ENCODE measurements at places on chromosomes 5 and 9.

DNA sequence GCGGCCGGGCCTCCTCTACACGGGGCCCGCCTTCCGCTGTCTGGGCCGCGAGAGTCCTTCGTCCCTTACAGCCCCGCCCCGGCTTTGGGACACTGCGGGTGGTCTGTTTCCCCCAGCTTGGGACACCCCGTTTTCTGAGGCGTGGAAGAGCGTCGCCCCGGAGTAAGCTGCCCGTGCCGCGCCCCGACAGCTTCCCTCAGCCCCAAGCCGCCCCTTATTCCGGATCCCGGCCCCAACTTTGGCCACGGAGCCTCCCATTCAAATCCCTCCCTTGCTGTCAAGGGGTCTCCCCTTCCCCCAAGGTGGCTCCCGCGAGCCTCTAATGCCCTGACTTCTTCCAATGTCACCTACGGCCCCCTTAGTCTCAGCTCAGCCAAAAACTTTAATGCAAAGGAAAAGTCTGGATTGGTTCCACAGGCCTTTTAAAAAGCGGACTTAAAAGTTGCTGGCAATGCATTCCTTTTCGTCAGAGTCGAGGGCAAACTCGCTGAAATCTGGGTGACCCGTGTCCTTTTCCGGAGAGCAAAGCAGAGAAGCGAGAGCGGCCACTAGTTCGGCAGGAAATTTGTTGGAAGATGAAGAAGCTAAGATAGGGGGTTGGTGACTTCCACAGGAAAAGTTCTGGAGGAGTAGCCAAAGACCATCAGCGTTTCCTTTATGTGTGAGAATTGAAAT is 19.8 kb downstream of the EXOSC2 start:
- no peak for DNase-seq

DNA sequence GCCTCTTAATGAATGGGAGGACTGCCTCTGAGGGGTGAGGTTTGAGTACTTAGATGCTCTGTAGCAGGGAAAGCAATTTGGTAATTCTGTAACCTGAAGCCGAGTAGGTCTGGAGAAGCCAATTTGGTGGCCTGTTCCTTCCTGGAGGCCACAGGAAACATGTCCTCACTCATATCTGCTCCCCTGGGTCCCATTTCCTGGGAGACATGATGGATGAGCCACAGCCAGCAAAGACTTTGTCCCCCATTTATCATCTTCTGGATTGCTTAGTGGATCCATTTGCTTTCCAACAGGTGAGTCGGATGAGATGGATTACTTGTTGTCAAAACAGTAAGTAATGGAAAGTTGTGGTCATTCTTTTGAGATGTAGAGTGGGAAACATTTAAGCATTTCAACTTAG is 99.8 kb upstream of the KLF9 start:
- no peak for DNase-seq

DNA sequence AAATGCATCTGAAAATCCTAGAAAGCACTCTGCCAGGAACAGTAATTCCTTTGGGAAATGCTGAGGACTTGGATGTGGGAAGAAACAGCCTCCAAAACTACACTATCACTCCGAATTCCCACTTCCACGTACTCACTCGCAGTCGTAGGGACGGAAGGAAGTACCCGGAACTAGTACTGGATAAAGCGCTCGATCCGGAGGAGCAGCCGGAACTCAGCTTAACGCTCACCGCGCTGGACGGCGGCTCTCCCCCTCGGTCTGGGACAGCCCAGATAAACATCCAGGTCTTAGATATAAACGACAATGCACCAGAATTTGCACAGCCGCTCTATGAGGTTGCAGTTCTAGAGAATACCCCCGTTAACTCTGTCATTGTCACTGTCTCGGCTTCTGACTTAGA is 786 bp downstream of the PCDHB3 start:
- no peak for DNase-seq

DNA sequence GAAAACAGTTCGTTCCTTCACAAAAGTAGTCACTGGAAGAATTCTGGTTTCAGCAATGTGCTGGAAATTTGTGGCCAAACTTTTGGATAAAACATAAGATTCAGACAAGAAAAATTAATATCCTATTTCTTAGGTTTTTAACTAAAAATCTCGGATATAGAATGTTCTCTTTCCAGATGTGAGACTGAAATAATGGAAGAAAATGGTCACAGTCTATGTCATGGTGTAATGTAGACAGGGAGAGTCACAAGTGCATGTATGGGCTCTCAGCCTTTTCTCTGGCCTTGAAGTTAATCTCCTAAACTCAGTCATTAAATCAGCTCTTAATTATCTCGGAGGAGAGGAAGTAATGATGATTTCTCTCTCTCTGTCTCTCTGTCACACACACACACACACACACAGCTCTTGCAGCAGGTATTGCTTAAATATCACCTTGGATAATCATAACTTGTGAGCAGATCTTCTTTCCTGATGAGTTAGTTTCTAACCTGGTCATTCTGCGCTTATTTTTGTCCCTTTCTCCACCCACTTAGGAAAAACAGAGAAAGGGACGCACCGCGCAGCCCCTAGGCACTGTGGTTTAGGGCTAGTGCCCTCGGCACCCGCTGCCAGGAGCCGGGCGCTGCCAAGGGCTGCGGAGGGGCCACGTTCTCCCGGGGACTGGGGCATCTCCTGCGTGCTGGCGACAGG is 672 bp upstream of the ITGA2 start:
- no peak for DNase-seq

- no peak for DNase-seq
These were observed 33.5 kb downstream of the MTMR12 start for GRCh38 chr5:32279223-32279622.

GRCh38 chr5:121525706-121526105 is 326.0 kb upstream of the FTMT start:
- no peak for DNase-seq

DNA sequence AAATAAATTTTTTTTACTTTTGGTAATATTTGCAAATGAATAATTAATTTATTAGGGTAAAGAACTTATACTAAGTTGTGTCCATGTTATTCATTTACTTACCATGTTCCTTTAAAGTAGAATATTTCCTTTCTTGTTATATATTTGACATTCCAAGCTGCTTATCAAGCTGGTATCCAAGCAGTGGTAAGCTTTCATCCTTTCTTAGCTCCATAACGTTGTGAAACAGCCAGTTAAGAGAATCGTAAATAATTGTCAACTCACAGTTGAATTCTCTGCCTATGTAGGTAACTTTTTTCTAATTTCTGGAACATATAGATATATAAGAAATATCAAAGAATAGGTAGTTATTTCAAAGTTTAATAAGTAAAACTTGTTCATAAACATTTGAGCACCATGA is 36.4 kb downstream of the SLC30A5 start:
- DNase-seq = no peak

GRCh38 chr9:109286981-109287380 is 33.9 kb downstream of the EPB41L4B start:
- DNase-seq = no peak

DNA sequence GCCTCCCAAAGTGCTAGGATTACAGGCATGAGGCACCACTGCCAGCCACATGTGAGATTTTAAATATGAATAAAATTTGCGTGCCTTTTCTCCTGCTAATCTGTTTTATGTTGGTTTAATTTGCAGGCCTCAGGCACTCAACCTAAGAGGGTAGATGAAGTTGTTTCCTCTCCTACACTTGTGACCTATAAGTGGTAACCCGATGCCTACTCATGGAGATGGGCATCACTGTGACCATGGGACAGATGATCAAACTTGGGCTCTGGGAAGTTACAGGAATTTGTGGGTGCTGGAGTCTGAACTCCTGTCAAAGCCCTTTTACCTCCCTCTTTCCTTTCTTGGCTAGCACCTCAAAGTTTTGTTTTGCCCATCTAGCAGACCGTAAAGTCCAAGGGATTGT is 1.1 kb downstream of the SLC28A3 start:
- DNase-seq = no peak

- DNase-seq = no peak
These were observed 399.2 kb upstream of the KIF2A start for GRCh38 chr5:61906820-61907219.

GRCh38 chr5:122715095-122715494 is 59.8 kb upstream of the SNX2 start:
- DNase-seq = no peak

DNA sequence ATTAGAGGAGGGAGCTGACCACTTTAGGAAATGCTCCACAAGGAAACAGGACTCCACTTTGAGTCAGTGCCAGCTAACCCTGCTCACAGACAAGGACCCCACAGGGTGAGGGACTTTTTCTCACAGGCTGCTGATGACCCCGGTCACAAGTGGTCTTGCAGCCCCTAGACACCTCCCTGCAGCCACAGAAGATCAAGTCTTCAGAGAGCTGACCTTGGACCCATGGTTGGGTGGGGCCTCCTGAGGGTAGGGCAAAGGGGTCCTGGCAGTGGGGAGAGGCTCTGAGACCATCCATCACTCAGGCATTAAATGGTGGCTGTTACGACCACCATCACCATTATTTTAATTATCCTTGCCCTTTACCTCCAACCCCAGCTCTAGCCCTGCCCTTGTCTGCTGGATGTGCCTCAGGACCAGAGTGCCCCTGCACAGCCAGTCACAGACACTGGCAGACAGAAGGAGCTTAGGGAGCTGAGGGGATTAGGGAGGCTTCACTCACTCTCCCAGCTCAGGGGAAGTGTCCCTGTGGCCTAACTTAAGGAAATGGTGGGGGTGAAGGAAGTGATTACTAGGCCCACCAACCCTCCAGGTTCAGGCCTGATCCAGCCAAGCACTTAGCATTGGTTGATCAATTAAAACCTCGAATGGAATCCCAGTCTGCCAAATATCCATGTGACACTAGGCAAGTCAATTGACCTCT is 1.6 kb downstream of the ACSL6 start:
- peak; percentile 47 for DNase-seq

DNA sequence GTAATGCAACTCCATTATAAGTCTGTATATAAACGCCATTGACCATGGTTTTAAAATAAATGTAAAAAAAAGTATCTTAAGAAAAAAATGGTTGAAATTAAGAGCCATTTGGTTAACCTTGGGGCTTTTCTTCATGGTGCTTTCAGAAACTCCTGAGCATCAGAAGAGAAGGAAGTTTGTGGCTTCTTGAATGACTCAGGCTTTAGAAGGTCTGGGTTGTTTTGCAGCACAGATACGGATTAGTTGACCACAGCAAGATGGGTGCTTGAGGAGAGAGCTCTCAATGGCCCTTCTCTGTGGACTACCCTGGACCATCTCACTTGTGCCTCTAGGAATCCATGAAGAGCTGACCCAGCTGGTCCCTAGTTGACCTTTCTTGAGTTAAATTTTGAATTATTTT is 189.5 kb downstream of the TMEM38B start:
- no peak for DNase-seq

DNA sequence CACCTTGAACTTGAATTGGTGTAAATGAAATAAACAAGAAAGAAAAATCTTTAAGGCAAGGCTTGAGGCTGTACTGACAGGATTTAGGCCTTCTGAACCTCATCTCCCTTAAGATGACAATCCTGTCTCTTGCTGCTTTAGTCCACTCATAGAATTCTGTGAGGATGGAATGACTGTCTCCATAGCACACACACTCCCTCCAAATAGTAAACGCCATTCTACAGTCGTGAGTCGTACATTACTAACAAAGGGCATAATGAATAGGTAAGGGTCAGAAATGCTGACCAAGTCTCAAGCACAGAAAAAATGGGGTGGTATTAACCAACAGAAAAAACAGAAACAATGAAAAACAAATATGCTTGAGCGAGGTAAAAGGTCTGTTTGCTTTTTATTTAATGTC is 71.8 kb upstream of the SIMC1 start:
- no peak for DNase-seq

GRCh38 chr9:35858458-35858857 is 11.7 kb downstream of the OR13J1 start:
- no peak for DNase-seq

- no peak for DNase-seq
These were observed 5.9 kb downstream of the KLF4 start for GRCh38 chr9:107483666-107484065.

- DNase-seq = peak; percentile 58
These were observed 21.3 kb downstream of the MRPL36 start for GRCh38 chr5:1778138-1779020.

DNA sequence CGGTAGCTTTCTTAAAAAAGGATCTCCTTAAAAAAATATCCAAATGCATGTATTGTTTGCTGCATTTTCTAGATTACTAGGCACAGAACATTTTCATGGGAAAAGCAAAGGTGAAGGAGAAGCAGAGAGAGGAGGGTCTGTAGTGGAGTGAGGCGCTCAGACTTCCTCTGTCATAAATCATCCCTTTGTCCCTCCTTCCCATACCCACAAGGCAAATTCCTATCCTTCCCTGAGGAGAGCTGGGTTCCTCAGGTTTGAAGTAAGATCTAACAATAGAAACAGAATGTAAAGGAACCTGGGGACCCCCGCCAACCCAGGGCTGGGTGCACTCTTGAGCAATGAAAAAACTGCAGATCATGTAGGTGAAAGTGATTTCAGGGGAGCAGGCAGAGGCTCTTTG is 149.2 kb upstream of the ANKH start:
- no peak for DNase-seq

GRCh38 chr5:65213921-65214525 is 267.7 kb downstream of the ADAMTS6 start:
- no peak for DNase-seq

- DNase-seq = no peak
These were observed 1.0 kb upstream of the MXD3 start for GRCh38 chr5:177312649-177313181.
